Panc1 (cell line): ENCODE measurements at places on chromosomes 13 and 19.
A peak's percentile ranks its signal among the peaks of the same experiment; 100 is the strongest.

- peak overlapping the region; percentile 61; the same call in 1 of the 2 replicates for H3K27ac ChIP-seq
- no peak overlapping the region for H3K4me3 ChIP-seq
- no peaks in the 10 kb centered on the region for H3K36me3 ChIP-seq
- no peaks in the 10 kb centered on the region for H3K4me1 ChIP-seq
- no peaks in the 10 kb centered on the region for H3K27me3 ChIP-seq
- DNase-seq = peak; percentile 52
Observed at GRCh38 chr19:17260842-17261325, 3.7 kb downstream of the USHBP1 start.

DNA sequence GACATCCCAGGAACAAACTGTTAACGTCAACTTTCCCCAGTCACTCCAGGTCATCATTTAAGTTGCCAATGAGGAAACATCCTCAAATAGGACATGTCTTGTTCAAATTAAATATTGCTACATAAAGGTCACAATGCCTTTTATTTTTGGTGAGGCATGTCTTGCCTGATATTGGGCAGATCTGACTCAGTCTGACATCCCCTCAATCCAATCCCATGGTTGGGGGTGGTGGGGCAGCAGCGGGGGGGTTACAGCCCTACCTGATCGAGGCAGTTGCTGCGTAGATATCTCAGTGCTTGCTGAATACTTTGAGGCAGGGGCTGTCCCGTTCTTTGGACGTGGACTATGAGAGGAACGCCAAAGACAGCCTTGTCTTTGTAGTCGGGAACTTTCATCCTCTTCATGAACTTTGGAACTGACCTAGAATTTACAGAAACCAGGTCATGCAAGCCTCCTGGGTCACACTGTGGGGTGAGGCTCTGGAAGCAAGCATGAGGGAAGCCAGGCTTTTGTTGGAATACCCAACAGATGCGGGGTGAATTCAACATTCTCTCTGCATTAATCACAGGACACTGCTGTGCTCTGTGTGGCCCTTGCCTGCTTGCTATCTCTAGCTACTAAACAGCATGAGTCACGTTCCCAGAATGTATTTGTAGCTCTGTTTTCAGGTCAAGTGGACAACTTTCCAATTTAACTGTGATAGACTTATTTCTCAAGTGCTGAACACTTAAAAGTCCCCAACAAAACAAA, 109.8 kb downstream of the KL start:
- H3K36me3 ChIP-seq = no peaks in the 10 kb centered on the region
- H3K27me3 ChIP-seq = no peaks in the 10 kb centered on the region
- peak; percentile 35 for DNase-seq
- peak overlapping the region; percentile 67 for H3K27ac ChIP-seq
- peaks cover 34% of the 10 kb centered on the region for H3K4me1 ChIP-seq

- H3K4me1 ChIP-seq = peaks cover 5% of the 10 kb centered on the region; the same call in 1 of the 2 replicates
- no peak for DNase-seq
- no peak overlapping the region for H3K27ac ChIP-seq
Observed at GRCh38 chr19:55437410-55437809, 5.7 kb downstream of the SHISA7 start.

DNA sequence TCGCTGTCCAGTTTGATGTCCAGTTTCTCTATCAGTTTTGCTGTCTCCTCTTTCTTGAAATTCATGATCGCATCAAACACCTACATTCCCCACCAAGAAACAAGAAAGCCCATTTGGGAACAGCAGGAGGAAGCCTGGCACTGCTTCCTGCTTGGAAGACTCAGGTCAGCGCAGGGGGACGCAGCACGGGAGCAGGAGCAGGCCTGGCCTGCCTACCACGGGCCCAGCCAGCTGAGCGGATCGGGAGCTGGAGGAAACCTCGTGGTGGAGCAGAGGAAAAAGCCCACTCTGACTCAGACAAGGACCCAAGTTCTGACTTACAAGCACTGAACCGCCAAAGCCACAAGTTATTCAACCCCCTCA, 3.9 kb downstream of the EEF2 start:
- no peak overlapping the region; the same call in 1 of the 2 replicates for H3K27ac ChIP-seq
- H3K4me1 ChIP-seq = peaks cover 3% of the 10 kb centered on the region
- H3K4me3 ChIP-seq = no peak overlapping the region
- H3K27me3 ChIP-seq = no peaks in the 10 kb centered on the region

DNA sequence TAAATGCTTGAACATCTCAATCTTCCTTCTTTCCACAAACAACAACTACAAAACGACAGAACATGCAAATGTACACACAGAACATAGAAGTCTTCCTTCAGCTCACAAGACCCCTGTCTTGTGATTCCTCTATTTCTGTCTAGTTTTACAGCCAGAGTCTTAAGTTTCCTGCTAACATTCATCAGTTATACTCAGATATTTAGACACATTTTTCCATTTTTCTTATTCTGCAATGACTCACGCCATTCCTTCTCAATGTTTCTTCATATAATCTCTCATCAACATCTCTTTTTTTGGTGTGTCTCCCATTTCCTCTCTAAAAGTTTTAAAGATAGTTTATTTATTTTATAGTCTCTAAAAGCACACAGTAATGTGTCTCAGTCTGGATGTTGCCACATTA, 1872.9 kb upstream of the PCDH20 start:
- no peak overlapping the region for H3K27ac ChIP-seq
- H3K36me3 ChIP-seq = no peaks in the 10 kb centered on the region
- DNase-seq = no peak
- no peaks in the 10 kb centered on the region for H3K4me1 ChIP-seq

- H3K27ac ChIP-seq = no peak overlapping the region
- H3K4me1 ChIP-seq = no peaks in the 10 kb centered on the region
- H3K36me3 ChIP-seq = no peaks in the 10 kb centered on the region
- H3K4me3 ChIP-seq = no peak overlapping the region
Observed at GRCh38 chr13:61162636-61163035, 253.0 kb downstream of the PCDH20 start.

DNA sequence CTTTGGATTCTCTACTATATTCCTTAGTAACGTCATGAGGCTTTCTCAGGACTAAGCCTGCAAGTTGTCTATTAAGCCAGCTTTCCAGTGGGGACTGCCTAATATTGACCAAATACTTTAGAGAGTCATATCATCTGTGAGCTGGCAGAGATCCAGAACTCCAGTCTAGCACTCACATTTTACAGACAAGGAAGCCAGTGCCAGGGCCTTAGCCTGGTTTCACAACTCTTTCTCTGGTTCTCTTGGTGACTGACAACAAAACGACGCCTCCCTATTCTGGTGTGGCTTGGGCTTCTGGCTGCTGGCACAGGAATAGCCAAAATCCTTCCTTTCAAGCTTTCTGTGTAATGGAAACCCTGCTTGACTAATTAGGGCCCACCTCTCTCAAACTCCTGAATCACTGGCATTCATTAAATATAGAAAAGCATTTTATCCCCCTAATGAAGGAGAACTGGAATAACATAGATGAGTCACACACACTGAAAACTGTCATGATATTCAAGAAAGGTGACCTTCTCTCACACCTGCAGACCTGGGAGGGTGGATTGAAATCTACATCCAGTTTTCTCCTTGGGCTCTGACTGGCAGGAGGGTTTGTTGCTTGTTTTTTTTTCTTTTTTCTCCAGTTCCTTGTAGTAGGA, 75.2 kb upstream of the UBL3 start:
- H3K4me1 ChIP-seq = peaks cover 11% of the 10 kb centered on the region; the same call in 1 of the 2 replicates
- H3K27me3 ChIP-seq = no peaks in the 10 kb centered on the region
- no peak for DNase-seq
- no peak overlapping the region for H3K27ac ChIP-seq
- no peaks in the 10 kb centered on the region for H3K36me3 ChIP-seq
- no peak overlapping the region for H3K4me3 ChIP-seq

DNA sequence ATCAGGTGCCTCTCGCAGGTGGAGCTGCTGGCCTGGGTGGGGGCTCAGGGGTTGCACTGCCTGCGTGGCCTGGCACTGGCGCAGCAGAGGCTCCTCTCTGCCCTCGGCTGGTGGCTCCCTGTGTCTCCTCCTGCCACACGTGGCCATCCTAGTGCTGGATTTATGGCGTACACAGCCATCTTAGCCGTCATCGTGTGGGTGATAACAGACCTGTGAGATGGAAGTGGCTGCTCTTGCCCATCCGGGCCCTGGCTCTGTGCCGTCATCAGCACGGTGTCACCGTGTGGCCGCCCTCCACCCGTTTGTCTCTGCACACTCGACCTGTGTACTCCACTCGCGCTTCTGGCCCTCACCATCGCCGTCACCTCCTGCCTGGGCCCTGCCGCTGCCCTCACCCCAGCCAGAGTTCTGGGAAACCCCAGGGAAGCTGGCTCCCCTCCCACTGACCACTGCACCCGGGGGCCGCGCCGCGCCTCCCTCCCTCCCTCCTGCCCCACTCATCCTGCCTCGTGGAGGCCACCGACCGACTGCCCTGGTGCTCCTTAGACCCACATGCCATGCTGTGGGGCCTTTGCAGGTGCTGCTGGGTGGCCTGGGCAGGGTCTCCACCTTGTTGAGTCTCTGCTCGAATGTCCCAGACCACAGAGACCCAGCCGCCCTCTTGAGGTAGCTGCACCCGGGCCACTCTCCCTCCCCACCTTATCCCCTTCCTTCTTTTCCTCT, 29.5 kb downstream of the TMEM255B start:
- no peaks in the 10 kb centered on the region for H3K27me3 ChIP-seq
- no peak overlapping the region for H3K4me3 ChIP-seq
- no peaks in the 10 kb centered on the region for H3K4me1 ChIP-seq
- no peaks in the 10 kb centered on the region for H3K36me3 ChIP-seq
- no peak overlapping the region for H3K27ac ChIP-seq

GRCh38 chr13:112744168-112745021, 54.6 kb downstream of the ATP11A start:
- peaks cover 16% of the 10 kb centered on the region; the same call in 1 of the 2 replicates for H3K4me1 ChIP-seq
- H3K4me3 ChIP-seq = no peak overlapping the region
- H3K27me3 ChIP-seq = no peaks in the 10 kb centered on the region
- H3K27ac ChIP-seq = peak overlapping the region; percentile 39; the same call in 1 of the 2 replicates

- no peaks in the 10 kb centered on the region for H3K4me1 ChIP-seq
- DNase-seq = no peak
- no peaks in the 10 kb centered on the region for H3K36me3 ChIP-seq
- no peak overlapping the region for H3K27ac ChIP-seq
Observed at GRCh38 chr13:50990065-50990817, 80.7 kb downstream of the RNASEH2B start.
